ENCODE measurements at places on chromosomes 13 and 19.

GRCh38 chr19:43820098-43820883 lies 6.8 kb upstream of the ZNF283 start:
- peak; percentile 32 for DNase-seq

- DNase-seq: no peak
These were observed 984.7 kb upstream of the PCDH9 start for GRCh38 chr13:68214691-68215415.

- DNase-seq: no peak
These were observed 95.2 kb downstream of the FRY start for GRCh38 chr13:32126756-32127155.

DNA sequence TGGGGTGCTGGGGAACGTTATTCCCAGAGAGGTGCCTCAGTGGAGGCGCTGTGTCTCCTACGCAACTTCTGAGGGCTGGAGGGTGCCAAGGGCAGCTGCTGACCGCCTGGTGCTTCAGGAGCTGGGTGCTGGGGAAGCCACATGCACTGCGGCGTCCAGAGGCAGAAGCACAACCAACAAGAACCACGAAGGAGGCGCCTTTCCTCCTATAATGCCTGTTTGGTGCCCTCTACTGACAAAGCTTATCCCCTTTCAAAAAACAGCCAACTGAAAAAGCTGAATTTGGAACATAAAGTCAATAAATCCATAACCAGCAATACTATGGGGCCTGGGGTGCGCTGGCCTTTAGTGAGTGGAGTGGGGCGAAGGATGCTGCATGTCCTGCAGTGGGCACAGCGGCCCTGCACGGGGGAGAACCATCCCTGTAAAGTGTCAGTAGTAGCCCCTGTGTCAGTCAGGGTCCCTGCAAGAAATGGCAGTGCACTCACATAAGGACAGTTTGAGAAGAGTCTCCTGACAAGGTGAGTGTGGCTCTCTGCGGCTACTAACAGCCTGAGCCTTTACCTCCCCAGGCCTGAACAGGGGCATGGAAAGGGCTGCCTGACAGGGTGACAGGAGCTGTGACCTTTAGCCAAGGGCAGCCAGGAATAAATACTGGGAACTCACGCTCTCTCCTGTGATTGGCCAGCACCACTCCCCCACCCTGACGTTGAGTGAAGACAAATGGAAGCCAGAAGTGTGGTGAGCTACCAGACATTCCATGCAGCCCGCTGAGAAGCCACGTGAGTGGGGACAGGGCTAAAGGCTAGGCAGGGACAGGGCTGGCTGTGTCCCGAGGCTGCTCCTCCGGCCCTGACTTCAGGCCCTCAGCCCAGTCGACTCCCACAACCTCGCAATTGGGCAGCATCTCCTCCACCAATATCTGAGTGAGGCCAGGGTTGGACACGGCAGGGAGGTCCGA lies 4.5 kb upstream of the B3GNT8 start:
- no peak for DNase-seq

DNA sequence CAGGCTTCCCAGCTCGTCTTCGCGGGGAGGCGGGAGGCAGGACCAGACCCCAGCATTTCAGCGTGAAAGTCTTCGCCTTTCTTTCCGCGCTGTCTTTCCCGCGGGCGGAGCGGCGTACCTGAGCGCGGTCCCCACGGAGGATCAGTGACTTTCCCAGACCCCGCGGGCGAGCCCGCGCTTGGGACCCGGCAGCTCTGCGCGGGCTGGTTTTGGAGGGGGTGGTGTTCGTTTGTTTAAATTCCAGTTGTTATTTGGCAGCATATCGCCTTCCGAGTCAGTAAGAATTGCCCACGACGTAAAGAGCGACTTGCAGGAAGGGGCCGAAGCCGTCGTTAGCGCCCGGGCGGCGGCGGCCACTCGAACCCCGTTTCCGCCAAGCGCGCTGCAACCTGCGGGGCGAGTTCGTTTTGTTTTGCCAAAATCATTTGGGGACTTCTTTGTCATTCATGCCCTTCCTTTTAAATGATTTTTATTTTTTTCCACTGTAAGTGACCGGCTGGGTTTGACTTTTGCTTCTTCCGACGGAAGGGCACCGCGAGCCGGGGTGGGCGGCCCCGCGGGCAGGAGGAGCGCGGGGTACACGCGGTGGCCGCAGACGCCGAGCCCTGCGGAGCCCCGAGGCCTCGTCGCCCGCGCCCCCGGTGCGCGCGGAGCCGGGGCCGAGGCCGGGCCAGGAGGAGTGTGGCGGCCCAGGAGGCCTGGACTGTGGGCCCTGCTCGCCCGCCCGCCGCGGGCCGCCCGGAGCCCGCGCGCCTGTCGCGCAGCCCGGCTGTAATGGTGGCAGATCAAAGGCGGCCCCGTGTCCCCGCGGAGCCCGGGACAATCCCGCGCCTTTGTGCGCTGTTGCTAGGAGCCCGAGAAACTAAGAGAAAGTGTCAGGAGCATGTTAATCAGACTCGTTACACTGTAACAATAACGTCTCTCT lies 75.9 kb downstream of the ZIC5 start:
- no peak for DNase-seq

DNA sequence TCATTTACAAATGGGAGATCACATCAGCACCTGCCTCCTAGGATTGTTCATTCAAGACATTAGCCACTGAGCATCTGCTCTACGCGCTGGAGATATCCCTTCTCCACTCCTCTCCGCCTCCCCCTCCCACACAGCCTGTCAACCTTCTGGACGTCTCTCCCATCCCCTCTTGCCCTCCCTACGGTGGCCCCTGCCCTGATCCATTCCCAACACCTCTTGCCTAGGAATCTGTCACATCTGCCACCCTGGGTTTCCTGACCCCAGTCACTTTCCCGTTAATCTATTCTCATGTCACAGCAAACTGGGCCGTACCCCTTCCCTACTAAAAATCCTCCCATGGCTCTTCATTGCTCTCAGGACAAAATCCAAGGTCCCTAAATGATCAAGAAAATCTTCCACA lies 10.3 kb downstream of the DYRK1B start:
- DNase-seq: no peak

DNA sequence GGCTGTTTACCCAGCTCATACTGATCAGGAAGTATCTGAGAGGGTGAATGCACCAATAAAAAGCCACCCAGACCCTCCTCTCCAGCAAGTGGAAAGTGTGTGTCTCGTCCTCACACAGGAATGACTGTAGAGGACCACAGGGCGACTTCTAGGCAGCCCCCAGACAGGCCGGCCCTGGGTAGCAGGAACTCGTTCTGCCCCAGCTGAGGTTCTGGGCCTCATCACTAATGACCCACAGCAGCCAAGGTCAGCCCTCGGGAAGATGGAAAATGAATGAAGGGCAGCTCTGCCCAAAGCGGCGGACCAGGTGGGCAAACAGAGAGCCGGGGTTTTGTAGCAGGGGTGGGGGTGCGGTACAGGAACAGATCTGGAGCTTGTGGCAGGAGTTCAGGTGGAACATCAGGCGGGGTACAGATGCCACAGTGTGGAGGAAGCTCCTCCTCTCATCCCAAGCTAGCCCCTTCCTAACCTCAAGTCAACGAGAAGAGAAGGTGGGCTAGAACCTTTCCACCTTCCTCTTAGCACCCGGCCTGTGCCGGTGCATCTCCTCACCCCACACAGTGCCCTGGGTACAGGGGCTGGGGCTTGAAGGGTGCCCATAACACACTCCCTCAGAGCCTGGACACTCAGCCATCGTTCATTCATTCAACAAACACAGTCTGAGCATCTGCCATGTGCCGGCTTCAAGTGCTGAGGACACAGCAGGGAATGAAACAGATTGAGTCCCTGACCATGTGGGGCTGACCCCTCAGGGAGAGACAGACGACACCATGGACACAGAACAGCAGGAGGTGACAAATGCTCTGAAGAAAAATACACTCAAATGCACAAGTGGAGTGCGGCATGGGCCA lies 36.2 kb downstream of the RFX2 start:
- no peak for DNase-seq

DNA sequence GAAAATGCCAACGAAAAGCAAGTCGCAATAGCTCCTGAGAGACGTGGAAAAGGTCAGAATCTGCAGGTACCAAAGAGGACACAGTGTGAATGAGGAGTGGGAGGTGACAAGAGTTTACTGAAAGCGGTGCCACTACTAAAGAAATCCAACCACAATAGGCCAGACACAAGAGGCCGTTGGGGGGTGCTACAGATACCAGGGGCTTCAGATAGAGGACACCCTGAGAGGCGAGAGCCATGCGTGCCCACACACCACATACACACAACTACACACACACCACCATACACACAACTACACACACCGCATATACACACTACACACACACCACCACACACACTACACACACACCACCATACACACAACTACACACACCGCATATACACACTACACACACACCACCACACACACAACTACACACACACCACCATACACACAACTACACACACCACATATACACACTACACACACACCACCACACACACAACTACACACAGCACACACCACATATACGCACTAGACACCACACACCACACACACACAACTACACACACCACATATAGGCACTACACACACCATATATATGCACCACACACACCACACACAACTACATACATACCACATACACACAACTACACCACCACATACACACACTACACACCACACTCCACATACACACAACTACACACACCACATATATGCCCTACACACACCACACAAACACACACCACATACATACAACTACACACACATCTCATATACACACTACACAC lies 28.5 kb downstream of the CRYL1 start:
- DNase-seq: no peak

DNA sequence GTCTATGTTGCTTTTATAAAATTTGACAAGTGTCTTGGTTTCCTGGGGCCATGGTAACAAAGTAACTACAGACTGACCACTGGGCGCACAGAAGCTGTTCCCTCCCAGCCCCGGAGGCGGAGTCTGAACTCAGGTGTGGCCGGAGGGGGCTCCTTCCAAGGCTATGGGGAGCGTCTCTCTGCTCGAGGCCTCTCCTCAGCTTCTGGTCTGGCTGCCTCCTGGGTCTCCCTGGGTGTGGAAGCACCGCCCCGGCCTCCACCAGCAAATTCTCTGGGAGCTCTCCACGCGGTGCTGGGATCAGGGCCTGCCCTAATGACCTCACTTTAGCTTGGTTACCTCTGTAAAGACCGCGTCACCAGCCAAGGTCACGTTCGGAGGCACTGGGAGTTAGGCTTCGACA lies 45.7 kb upstream of the F7 start:
- no peak for DNase-seq

DNA sequence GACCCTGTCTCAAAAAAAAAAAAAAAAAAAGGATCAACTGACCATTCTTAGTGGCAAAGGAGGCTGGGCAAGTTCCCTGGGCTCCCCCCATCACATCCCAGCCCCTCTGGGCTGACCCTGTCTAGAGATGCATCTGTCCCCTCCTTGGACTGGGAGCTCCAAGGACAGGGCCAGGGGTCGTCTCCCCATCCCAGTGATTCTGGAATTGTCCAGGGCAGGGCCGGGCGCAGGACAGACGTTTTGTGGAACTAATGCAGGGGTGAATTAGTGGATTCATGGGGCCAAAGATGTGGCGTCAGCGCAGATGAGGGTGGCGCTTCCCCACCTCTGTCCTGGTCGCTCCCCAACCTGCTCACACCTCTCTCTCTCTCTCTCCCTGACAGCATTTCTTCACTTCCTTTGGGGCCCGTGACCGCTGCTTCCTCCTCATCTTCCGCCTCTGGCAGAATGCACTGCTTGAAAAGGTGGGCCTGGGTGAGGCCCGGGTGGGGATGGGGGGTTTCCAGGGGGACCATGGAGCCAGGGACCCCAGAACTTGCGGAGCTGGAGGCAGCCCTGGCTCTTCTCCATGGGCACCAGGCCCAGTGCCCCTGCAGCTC lies 11.1 kb downstream of the GRAMD1A start:
- DNase-seq: no peak

DNA sequence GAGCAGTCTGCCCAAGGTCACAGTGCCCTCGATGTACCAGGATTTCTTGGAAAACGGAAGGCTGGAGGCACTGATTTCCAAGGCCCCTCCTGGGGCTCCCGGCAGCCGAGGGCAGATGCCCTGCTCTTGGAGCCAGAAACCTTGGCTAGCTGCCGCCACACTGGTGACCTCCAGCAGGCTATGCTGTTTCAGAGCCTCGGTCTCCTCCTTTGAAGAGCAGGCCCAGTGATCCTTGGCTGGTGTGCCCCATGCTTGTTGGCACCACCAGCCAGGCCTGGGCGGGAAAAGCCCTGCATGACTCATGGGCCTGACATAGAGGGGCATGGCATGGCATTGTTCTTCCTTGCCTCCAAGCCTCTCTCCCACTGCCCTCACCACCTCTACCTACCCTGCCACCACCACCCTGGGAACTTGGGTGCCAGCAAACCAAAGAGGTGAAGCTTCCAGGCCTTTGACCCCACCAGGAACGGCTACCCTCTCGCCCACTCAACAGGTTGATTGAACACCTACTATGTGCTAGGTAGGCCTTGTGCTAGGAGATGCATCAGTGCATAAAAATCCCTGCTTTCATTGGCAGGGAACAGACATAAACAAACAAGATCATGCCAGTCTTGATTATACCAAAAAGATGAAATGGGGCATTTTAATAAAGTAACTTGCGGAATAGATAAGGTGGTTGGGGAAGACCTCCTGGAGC lies 1.6 kb upstream of the CLEC11A start:
- no peak for DNase-seq
